ENCODE measurements at places on chromosomes 4 and X.

GRCh38 chr4:105147553-105148161, 981 bp downstream of the TET2 start:
- DNase-seq: peak; percentile 71

DNA sequence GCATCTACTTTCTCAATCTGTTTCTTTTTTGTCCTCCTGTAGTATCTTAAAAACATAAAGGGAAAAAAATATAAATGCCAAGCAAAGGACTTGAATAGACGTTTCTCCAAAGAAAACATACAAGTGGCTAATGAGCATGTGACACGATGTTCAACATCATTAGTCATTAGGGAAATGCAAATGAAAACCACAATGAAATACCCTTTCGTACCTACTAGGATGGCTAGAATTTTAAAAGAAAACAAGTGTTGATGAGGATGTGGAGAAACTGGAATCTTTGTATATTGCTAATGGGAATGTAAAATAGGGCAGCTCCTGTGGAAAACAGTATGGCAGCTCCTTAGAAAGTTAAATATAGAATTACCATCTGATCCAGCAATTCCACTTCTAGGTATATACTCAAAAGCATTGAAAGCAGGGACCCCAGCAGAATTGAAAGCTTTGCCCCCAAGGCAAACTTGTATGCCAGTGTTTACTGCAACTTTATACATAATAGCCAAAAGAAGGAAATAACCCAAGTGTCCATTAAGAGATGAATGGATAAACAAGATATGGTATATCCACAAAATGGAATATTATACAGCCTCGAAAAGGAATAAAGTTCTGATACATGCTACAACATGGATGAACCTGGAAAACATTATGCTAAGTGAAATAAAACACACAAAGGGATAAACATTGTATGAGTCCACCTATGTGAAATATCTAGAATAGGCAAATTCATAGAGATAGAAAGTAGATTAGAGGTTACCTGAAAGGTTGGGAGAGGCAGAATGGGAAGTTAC, 138.3 kb downstream of the SH3KBP1 start:
- no peak for DNase-seq

- no peak for DNase-seq
These were observed 5.3 kb upstream of the TRMT2B start for GRCh38 chrX:101057093-101057714.

DNA sequence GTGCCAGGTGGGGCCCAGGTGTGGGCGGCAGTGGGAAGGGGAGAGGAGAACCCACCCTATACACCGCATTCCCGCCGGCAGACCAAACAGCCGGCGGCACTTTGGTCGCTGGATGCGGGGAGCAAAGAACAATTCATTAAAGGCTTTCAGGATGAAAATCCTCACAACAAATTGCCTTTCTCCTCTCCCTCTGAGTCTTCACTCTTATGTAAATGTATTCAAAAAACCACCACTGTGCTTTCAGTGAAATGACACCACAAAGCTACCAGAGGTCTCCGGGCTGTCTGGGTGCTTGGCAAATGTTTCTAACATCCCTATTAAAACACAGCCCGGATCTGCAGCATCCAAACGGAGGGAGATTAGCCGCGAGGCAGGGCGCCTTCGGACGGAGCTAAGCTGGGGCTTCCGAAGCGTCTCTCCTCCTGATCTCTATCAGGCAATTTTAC, 171.8 kb upstream of the TBL1X start:
- DNase-seq: no peak

GRCh38 chr4:119238068-119238722, 25.7 kb downstream of the USP53 start:
- no peak for DNase-seq

DNA sequence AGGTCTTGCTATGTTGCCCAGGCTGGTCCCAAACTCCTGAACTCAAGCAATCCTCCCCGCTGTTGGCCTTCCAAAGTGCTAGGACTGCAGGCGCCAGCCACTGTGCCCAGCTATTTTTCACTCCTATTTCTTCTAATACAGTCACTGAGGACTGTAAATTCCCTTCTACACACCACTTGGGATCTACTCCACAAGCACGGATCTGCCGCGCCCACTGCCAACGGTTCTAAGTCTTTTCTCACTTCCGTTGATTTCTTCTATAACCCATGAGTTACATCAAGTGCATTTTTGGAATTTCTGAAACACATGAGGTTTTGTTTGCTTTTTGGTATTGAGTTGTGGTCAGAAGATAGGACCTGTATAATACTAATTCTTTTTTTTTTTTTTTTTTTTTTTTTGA, 48.6 kb downstream of the FAM53A start:
- no peak for DNase-seq

DNA sequence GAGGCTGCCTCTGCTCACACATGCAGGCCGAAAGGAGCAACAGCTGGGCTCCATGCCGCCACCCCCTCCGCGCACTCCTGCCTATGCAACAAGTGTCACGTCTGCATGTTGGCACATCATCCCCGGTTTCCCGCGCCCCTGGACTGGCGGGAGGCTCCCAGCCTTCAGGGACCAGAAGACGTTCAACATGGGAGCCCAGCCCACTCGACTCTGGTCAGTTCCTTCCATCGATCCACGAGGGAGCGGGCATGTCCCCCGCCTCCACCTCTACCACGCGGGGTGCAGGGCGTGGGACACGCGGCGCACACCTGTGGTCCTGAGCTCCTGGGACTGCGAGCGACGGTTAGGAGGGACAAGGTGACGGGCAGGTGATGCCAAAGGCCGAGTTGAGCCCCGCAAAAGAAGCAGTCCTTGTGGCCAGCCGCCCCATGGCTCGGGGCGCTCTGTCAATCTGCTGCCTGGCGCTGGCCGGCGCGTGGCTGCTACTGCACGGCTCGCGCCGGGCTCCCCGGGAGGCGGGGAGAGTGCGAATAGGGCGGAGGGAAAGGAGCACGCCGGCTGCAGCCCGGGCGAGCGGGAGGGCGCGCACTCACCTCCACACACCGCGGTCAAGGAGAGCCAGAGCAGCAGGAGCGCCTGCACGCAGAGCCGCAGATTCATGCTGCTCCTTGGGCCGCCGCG, 645 bp downstream of the APLN start:
- DNase-seq: no peak

GRCh38 chrX:120015145-120016067, 62.1 kb downstream of the RHOXF2B start:
- DNase-seq: no peak

DNA sequence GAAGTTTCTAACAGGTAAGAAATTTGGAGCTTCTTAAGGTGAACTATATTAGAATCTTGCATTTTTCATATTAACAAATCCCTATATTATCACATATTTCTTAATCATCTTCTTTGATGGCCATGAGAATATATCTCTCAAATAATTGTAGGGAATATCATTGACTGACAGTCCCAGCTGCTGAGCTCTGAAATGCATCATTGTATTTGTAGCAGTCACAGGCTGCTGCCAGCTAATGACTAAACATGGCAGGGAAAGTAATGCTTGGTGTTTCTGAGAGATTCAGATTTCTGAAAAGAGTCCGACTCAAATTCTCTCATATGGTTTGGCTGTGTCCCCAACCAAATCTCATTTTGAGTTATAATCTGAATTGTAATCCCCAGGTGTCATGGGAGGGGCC, 171.9 kb downstream of the TRAM1L1 start:
- no peak for DNase-seq

GRCh38 chr4:186486172-186486571, 69.2 kb downstream of the MTNR1A start:
- DNase-seq: no peak

- no peak for DNase-seq
These were observed 206.0 kb downstream of the BCOR start for GRCh38 chrX:39891781-39892180.

GRCh38 chr4:152626790-152627189, 53.0 kb downstream of the TMEM154 start:
- no peak for DNase-seq

GRCh38 chr4:15531792-15532191, 62.1 kb downstream of the CC2D2A start:
- DNase-seq: no peak

DNA sequence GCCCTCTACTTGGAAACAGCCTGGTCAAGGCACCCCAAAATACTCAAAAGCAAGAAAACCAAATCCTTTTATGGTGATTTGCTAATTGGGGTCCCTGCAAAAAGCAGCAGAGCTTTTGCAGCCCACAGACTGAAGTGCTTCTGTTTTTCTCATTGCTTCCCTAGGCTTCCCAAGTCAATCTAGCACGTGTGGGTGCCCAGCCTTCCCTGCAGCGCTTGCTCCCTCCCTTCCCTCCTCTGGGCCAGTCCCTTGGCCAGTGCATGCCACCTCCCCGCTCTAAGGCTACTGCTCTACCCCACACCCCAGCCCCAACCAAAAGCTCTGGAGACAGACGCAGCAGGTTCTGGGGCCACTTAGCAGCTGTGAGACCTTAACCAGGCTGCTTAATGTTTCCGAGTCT, 53.6 kb downstream of the ANAPC4 start:
- no peak for DNase-seq

DNA sequence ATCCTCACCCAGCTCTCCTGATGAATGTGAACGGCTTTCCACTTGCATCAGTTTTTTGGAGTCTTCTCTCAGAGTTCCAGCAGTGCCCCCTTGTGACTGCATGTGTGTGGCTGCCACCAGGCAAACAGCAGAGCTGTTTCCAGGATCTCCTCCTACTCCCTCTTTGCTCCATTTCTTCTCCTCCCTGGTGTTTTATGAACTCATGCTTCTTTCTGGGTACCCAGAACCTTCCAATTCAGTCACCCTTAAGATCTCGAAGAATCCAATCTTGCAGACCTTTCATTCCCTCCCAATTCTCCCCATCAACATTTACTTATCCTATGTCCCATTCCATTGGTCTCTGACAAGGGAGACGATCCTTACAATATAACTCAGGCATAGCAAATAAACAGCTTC, 6.8 kb upstream of the TCEANC start:
- DNase-seq: no peak

GRCh38 chrX:30892591-30892990, 3.5 kb upstream of the TAB3 start:
- DNase-seq: no peak

GRCh38 chr4:183492791-183493222, 12.1 kb upstream of the ING2 start:
- DNase-seq: no peak

- peak; percentile 24 for DNase-seq
These were observed 19.0 kb upstream of the USO1 start for GRCh38 chr4:75705198-75705977.

DNA sequence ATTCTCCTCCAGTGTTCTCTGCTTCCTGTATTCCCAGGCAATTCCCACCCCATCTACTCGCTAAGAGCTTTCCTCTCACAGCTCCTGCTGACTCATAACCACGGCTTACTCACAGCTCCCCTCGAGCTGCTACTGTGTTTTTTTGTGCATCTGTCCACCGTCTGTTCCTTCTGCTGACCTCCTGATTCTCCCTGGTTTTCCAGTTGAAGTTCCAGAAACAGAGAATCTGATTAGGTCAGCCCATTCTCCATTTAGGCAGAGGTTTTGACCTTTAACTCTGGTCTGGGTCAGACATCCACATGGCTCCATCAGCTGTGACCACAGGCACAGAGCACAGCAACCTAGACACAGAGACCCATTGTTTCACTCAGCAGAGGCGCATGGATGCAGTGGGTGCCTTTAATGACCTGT, 5.5 kb upstream of the SMIM20 start:
- DNase-seq: no peak

GRCh38 chr4:70313736-70314135, 21.0 kb upstream of the CABS1 start:
- no peak for DNase-seq

DNA sequence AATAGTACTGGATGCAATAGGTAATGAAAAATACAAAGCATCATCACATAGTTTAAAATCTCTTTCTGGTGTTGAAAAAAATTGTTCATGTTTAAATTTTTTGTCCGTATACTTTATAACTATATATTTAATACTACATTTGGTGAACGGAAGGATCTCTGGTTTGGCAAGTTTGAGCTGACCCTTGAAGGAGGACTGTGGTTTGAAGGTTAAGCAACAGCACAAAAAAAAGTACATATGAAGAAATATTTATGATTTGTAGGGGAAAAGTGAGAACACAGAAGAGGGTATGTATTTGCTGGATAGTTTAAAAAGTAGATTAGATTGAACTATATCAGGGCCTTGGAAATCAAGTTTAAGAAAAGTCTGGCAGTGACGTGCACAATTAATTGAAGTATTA, 13.3 kb downstream of the SRP72 start:
- DNase-seq: no peak

- no peak for DNase-seq
These were observed 17.6 kb downstream of the APBB2 start for GRCh38 chr4:41196633-41197332.

DNA sequence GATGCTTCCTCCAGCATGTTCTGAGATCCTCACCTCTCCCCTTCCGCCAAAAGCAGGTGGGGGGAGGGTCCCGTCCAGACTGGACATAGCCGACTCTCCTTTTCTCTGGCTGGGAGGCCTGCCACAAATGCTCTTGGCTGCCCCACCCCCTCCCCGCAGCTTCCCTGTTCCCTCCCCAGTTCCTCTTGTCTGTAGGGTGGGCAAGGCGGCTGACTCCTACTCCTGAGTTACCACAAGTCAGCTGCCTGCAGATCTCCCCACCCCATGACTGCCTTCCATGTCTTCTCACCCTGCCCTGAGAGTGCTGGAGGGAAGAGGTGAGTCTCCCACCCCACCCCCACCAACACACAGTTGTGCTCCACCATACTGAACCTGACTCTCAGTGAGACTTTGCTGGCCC, 2.9 kb downstream of the ATP6AP1 start:
- DNase-seq: no peak

DNA sequence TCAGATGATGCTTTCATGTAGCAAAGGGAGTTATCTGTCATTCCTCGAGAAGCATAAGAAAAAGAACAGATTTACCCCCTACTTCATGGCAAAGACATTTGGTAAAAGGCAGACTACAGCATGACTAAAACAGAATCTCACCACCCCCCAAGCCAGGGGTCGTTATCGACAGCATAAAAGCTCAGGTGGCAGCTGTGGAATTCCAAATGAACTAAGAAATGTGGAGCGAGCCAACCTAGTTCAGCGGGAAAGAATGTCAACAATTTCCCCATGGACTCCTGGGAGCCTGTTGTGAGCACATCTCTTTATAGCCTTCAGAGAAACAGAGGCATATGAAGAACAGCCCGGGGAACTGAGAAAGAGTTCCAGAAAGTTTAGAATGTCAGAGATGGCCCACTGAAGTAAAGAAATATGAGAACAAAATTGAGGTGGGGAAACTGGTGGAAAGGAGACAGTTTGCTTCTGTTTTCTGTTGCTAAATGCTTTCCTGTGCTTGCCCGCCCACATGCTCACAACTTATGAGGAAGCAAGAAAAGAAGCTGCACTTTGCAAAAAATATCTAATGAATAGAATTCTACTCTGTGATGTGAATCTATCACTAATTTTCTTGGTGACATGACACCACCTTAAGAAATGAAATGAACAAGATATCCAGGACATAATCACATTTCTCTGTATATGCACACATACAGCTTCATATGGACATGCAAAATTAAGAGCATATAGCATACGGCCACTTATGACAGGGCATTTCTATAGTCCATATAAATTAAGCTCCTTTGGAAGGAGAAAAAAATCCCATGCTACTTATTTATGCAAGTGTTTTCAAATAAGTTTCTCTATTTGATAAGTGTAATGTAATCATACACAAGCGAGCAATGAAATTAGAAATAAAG, 135.3 kb upstream of the MID1 start:
- no peak for DNase-seq
